ENCODE measurements at places on chromosomes 5 and 9. TPM values are rescaled to one million over a fixed set of nuclear protein-coding genes. Genes with fewer than 3 reads are reported as not detected.

The LCN9 gene
- total RNA-seq, result not detected

DNA sequence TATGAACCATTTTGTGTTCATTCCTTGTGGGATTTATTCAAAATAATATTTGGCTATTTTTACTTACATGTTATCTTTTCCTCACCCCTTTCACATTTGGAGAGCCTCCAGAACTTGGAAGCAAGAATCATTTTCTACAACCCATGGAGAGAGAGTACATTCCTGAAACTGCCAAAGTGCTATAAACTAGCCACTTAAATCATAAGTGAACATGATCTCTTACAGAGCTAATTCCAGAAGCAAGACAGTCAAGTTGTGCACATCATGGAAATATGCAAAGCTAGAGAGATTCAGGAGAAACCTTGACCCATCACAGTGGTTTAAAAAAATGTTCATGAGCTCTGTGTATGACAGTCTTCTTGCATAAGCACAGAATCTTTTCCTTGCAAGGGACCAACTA, 883.6 kb upstream of the C9orf72 start:
- no peaks in the 10 kb centered on the region for H3K27me3 ChIP-seq
- H3K27ac ChIP-seq, result no peak overlapping the region
- H3K36me3 ChIP-seq, result no peaks in the 10 kb centered on the region

DNA sequence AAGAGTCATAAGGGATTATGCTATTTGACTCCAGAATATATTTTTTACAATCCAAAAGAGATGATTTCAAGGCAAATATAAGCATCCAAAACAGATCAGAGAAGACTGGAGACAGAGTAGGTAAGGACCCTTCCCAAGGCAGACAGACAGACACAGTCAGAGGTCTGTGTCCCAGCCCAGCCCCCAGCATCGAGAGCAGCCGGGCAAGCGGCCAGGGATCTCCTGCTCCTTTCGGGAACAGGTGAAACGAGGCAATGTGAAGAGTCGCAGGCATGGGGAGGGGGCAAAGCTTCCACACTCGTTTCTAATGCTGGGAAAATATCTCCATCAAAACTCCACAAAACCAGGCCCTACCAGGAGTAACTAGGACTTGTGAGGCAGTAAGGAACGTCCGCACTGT, 5.8 kb downstream of the PAEP start:
- no peaks in the 10 kb centered on the region for H3K36me3 ChIP-seq
- H3K4me1 ChIP-seq, result no peaks in the 10 kb centered on the region
- H3K27ac ChIP-seq, result no peak overlapping the region
- H3K4me3 ChIP-seq, result no peak overlapping the region

GRCh38 chr5:76007904-76008303, 75.3 kb upstream of the SV2C start:
- H3K4me1 ChIP-seq, result no peaks in the 10 kb centered on the region
- H3K27me3 ChIP-seq, result no peaks in the 10 kb centered on the region
- H3K36me3 ChIP-seq, result no peaks in the 10 kb centered on the region
- H3K4me3 ChIP-seq, result no peak overlapping the region
- no peak overlapping the region for H3K27ac ChIP-seq

DNA sequence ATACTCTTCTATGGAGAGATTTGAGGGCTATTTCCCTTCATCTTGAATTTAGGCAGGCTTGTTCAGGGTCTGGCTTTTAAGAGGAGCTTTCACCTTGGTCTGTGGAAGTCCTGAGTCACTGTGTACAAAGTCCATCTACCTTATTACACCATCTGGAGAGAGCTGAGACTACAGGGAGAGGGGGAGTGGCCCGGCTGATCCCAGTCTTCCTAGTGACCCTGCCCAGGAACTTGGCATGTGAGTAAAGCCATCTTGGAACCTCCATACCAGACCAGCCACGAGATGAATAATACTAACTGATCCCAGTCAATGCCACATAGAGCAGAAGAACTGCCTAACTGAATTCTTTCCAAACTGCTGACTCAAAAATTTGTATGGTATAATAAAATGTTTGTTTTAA, 8.4 kb upstream of the IL6ST start:
- peak overlapping the region; percentile 77 for H3K27ac ChIP-seq
- peaks cover 14% of the 10 kb centered on the region for H3K4me1 ChIP-seq
- no peaks in the 10 kb centered on the region for H3K36me3 ChIP-seq
- DNase-seq, result peak; percentile 66

All from osteoblast (primary cell).